ENCODE measurements at places on chromosomes 11 and 22. TPM values are rescaled to one million over a fixed set of nuclear protein-coding genes. Genes with fewer than 3 reads are reported as not detected.
A peak's percentile ranks its signal among the peaks of the same experiment; 100 is the strongest.

- DNase-seq = no peak
These were observed 306.7 kb downstream of the ST3GAL4 start for GRCh38 chr11:126662035-126662790.

DNA sequence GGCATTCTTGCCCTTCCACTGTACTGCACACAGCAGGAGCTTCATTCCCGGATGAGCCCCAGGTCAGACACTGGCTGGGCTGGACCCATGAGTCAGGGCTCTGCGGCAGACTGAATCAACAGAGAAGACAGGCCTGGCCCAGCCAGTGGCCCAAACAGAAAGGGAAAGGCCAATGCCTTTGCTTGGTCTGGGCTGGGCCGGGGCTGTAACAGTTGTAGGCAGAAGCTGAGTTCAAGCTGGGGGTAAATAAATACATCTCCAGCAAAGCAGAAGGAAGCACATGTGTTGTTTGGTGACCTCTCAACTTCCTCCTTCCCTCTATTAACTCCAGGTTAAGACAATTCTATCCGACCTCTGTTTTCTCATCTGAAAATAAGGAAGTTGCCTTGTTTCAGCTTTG lies 1.8 kb upstream of the SMIM35 start:
- no peak for DNase-seq

DNA sequence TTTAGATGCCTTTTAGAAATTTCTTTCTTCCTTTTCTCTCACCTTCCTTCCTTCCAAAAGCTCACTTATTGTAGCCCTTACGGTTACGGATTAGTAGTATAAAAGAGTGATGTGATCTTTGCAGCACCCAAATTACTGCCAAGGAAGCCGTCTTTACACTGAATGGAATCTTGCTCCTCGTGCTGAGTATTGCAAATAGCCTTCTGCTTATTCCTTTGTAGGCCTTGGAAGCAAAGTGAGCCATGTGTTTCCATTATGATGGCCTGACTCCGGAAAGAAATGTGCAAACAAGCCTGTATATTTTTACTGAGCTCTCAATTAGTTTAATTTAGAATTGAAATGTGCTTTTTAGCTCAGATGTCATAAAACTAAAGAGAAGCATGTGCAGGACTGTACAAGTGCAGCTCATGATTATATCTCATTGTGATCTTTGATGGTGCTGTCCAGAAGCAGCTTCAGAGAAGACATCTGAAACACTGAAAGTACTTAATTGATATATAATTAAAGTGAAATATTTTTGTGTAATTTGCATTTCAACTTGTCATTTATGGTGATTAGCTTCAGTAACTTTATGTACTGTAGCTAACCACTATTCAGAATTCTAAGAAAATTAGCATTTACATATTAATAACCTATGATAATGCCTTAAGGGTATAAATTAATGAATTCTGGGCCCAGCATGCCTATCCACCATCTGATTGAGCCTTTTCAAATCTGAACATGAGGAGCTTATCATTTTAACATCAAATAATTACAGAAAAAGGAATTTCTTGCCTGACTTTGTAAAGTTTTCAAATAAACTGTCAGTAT lies 129.3 kb downstream of the GRIA4 start:
- no peak for DNase-seq

DNA sequence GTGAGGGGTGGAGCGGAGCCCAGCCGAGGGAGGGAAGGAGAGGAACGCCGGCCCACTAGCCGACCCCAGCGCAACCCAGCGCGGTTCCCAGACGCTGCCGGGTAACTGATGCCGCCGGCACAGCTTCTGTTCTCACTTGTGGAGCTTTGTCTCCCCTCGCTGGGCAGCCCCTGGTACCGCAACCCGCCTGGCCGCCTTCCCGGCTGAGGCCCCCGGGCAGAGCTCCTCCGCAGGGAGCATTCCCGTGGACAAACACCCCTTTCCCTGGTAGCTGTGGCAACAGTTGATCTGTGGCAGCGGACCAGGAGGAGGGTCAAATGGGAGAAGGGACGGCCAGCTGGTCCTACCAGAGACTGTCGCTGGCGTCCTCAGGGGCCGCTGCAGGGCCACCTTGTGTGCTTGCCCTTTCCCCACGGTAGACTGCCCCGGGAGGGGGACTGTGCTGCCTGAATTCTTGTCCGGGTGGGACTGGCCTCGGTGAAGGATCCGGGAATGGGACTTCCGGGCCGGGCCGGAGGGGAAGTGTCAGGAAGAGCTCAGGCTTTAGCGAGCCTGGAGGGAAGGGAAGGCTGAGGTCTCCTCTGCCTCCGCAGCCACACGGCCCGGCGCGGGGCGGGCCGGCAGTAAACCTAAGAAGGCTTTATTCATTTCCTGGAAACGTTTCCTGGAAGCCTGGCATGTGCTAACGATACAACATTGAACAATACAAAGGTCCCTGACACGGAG lies 468.0 kb downstream of the OPCML start:
- peak; percentile 12 for DNase-seq

- no peak for DNase-seq
These were observed 70.5 kb downstream of the RPUSD4 start for GRCh38 chr11:126140926-126141280.

- DNase-seq = no peak
These were observed 25.5 kb upstream of the NNMT start for GRCh38 chr11:114270531-114271270.

GRCh38 chr11:65491614-65492386 lies 7.0 kb upstream of the MALAT1 start:
- DNase-seq = no peak

DNA sequence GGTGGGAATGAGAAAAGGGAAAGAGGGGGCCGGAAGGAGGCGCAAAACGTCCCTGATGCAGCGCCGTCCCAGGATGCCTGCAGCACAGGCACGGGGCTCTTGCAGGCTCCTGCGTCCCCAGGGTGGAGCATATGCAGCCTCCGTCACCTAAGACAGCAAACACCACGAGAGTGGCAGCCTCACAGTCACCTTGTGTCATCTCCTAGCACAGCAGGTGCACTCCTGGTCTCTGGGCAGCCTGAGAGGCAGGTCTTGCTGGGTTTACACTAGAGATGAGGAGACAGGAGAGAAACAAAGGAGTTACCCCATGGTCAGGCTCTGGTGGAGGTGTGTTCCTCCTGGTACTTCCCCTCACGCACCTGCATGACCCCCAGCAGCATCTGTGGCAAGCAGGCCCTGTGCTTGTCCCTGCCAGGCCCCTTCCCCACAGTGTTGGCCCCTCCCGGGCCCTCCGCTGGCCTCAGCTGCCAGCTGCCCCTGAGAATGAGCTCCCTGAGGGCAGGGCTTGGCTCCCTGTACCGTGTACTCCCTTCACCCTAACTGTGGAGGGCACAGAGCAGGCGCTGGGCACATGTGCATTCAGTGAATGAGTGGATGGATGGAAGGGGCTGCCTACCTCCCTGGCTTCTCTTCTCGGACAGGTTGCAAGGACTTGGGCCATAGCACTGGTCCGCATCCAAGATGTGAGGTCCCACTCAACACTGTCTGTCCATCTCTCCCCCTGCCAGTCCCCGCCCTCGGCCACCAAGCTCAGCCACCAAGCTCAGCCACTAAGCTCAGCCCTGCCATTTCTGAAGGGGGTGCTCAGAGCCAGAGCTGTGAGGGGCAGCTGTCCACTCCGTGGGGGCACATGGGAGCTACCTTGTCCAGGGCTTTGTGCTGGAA lies 988.6 kb downstream of the BRD1 start:
- no peak for DNase-seq

- DNase-seq = no peak
These were observed 26.7 kb downstream of the OSBPL5 start for GRCh38 chr11:3138178-3139085.

GRCh38 chr11:45993531-45994001 lies 71.1 kb downstream of the LARGE2 start:
- no peak for DNase-seq

- DNase-seq = no peak
These were observed 1.4 kb upstream of the PIM3 start for GRCh38 chr22:49958931-49959781.

- DNase-seq = no peak
These were observed 441.1 kb upstream of the CCDC90B start for GRCh38 chr11:83727251-83727650.

DNA sequence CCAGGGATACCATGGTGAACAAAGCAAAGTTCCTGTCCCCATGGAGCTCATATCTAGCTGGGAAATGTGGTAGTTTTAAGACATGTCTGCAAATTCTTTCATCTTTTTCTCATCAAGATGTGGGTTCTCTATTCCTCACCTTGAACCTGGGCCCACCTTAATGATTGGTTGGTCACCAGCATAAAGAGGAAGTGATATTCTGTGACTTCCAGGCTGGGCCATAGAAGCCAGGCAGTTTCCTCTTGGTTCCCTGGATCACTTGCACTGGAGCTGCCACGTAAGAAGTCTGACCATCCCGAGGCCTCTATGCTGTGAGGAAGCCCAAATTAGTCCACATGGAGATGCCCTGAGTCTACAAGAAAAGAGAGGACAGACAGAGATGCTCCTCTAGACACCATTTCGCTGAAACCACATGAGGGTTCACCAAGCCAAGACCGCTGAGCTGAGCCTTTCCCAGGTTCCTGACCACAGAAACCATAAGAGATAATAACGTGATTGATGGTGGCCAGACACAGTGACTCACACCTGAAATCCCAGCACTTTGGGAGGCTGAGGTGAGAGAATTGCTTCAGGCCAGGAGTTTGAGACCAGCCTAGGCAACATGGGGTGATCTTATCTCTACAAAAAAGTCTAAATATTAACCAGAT lies 119.5 kb upstream of the ISX start:
- no peak for DNase-seq

GRCh38 chr11:110128161-110128560 lies 35.0 kb downstream of the ZC3H12C start:
- no peak for DNase-seq

- no peak for DNase-seq
These were observed 27.2 kb downstream of the NAV2 start for GRCh38 chr11:19739872-19740271.

GRM5 gene
- not detected for total RNA-seq

SGSM1 gene
- total RNA-seq = 0.17 TPM

SLCO2B1 gene
- not detected for total RNA-seq

GPHA2 gene
- total RNA-seq = not detected

BDNF gene
- not detected for total RNA-seq

CDC45 gene
- total RNA-seq = 91.7 TPM

TTC28 gene
- 1.6 TPM for total RNA-seq

TMEM132A gene
- total RNA-seq = 2.3 TPM
